CD4-positive, alpha-beta T cell treated with Interleukin-1 beta for 1 hour (primary cell): ENCODE measurements at places on chromosomes 7 and 10.

GRCh38 chr10:127069436-127069835 lies 127.0 kb downstream of the INSYN2A start:
- DNase-seq, result no peak

DNA sequence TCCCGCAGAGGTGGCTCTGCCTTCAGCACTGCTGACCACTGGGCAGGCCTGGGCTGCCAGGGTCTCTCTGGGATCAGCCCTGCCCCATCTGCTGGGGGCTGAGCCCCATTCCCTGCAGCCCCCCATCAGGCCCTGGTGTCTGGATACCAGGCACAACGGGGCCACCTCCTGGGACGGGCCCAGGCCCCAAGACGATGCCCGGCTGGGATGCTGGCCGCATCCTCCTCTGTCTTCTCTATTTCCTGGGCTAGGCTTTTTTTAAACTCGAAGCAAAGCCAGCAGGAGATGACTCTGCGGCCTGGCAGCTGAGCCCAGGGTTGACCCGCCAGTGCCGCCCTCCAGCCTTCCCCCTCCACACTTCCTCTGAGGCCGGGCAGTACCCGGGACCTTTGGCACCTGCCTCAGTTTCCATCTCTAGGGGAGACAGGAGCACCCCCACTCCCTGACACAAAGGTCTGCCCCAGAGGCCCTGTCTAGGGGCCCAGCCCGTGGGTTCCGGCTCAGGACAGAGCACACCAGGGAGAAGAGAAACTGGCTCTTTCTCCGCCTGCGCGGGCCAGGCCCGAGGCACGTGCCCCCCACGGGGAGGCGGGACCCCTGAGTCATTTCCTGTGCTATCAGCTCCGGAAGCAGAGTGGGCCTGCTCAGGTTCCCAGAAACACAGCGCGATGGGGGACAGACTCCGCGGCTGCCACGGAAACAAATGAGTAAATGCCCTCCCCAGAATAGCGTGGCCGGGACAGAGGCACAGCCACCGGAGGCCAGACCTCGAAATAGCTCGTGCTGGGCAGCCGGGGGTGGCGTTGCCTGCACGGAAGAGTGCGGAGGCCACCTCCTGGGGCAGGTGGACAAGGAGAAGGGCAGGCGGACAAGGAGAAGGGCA lies 84.6 kb upstream of the PDGFA start:
- DNase-seq, result peak; percentile 94

GRCh38 chr10:121043124-121043849 lies 192.1 kb downstream of the WDR11 start:
- no peak for DNase-seq

DNA sequence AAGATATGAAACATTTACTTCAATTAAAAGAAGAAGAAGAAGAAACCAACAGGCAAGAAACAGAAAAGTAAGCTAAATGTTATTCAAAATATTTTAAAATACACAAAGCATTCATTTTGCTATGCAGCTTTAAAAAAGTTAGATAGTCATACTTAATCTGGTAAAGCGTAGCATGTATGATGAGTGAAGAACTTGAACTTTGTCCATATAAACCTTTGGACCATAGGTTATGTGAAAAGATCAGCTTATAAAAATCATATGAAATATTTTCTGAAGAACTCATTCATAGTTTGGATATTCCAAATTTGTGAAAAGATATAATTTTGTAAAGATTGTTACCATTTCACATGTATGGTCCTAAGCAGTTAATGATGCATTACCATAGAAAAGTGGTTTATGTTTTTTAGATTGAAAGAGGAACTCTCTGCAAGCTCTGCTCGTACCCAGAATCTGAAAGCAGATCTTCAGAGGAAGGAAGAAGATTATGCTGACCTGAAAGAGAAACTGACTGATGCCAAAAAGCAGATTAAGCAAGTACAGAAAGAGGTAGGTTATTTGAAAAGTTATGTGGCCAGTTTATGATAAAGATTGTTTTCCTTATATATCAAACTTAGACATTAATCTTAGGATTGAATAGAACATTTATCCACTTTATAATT lies 37.3 kb downstream of the KIF20B start:
- no peak for DNase-seq

GRCh38 chr7:32336726-32337125 lies 153.5 kb downstream of the LSM5 start:
- DNase-seq, result no peak

DNA sequence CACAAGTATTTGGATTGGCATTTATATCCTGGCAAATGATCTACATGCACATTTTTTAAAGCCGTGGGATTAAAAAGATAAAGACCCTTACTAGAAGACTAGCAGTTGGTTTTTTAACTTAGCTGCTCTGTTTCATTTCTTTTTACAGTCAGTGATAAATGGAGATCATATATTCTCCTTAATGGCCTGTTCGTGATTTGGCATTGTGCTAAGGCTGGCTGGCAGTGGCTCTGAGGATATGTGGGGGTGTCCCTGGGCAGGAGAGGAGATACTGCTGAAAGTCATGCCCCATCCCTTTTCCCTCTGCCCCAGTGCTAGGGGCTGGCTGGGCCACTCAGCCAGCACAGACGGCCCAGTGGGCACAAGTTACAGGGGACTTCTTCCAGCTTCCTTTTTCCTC lies 341.7 kb downstream of the PRPF18 start:
- no peak for DNase-seq

DNA sequence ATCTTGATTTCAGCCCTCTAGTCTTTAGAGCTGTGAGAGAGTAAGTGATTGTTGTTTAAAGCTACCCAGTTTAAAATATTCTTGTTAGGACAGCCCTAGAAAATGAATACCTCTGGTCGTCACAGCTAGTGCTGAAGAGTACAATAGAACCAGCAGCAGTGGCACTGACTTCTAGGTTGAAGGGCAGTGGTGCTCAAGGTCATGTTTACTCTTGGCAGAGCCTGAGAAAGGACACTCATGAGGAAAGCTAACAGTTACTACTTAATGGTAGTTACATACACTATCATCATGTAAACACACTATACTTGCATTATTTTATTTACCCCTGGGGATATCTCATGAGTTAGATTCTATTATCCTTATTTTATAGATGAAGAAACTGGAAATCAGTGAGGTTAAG lies 323.0 kb downstream of the SH2D4B start:
- DNase-seq, result no peak

- peak; percentile 99 for DNase-seq
Measured at GRCh38 chr7:35800718-35801391, at the start of gene SEPTIN7. SEPTIN7 (plus strand) TSS chr7:35801057; CDS start chr7:35801210, 153 bp downstream.

GRCh38 chr7:91957823-91958222 lies 17.2 kb downstream of the AKAP9 start:
- DNase-seq, result no peak

- peak; percentile 13 for DNase-seq
Measured at GRCh38 chr7:100080907-100081534, 502 bp downstream of the ZNF3 start.
